ENCODE measurements at places on chromosomes 6 and 20.

DNA sequence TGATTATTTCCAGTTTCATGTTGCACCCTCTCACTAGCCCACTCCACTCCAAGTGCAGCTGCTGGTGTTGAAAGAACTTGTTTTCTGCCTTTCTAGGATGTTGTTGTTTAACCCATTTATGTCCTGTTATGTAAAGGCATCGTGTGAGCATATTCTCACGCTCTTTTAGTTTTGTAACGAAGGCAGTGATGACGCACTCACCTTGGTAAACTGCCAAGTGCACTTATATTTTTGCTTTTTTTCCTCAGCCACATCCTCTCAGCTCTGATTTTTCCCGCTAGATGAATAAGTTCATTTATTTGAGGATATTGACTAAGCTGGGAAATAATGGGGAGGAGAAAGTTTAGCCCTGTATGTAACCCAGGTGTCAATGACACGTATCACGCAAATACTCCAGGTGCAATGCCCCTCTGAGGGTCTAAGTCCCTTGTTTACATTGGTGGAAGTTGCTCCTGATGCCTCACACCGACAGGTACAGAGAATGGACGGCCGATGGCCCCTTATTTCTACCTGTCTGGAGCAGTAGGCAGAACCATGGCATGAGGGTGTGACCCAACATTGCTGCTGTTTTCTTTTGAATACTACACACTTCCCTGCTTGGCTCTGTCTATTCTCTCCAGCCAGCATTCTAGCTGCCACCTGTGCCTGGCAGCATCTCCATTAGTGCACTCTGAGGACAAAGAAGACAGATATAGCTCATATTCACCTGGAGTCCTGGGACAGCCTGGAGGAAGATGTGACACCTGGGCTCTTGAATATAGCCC lies 132.7 kb upstream of the SLC24A3 start:
- no peak for DNase-seq

DNA sequence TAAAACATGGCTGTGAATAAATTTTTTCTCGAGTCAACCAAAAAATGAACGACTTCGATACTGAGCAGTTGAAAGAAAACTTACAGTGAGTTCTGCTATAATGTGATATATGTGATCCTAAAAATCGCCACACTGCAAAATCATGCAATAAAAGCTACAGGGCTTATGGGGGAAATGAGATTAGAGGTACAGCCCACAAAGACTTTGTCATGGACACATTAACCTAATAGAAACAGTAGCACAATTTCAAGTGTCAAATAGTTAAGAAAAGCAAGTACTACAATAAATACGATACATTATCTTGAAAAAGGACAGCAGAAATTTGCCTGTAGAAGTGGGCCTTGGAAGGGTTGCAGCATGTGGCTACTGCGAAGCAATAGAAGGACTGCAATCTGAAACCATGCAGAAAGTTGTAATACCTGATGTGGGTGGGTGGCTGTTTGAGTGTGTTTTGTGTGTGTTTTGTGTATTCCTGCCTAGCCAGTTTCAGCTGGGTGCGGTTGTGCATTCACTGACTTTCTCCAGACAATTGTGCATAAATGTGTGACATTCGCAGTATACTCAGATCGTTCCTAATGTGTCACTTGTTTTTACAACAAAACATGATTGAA lies 79.1 kb downstream of the RPP40 start:
- no peak for DNase-seq

- no peak for DNase-seq
Observed at GRCh38 chr6:87155842-87156815, 764 bp downstream of the ZNF292 start.

DNA sequence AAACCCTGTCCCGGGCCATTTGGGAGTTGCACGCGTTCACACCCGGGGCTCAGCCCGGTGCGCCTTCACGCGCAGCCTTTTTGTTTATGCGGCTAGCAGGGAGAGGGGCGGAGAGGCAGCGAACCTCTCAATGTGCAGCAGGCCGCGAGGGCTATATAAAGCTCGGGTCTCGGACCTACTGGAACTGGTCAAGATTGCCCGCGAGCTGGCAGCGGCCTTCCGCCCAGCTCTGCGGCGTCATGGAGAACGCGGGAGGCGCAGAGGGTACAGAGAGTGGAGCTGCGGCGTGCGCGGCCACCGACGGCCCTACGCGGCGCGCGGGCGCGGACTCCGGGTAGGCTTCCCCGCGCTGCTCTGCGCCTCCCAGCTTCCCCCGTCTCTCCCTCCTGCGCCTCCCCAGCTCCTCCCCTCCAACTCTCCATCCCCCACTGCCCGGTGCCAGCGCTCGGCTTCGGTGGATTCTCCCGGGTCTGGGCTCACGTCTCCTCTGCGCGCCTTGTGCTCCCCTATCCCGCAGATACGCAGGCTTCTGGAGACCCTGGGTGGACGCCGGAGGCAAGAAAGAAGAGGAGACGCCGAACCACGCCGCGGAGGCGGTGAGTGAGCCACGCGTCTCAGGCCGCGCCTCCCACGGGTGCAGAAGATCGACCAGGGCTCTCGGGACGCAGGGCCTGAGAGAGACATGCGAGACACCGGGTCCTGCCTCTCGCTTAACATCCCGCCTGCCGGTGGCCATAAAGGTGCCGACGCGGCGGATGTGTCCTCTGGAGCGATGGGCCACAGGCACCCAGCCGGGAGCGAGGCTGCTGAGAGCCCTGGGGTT lies at the start of gene RIPPLY2:
TSS of gene RIPPLY2 (plus strand) at position 183 of the 823 bp plus-strand sequence. CDS start at position 240, 57 bp downstream.
- DNase-seq = no peak

DNA sequence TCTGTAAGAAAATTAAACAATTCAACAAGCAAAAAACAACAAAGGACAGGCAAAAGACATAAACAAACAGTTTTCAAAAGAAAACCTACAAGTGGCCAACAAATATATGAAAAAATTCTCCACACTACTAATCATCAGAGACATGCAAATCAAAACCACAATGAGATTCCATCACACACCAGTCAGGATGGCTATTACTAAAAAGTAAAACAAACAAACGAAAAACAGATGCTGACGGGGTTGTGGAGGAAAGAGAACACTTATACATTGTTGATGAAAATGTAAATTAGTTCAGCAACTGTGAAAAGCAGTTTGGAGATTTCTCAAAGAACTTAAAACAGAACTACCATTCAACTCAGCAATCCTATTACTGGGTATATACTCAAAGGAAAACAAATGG lies 537.6 kb downstream of the HDGFL1 start:
- DNase-seq = no peak

- no peak for DNase-seq
Observed at GRCh38 chr6:73675466-73676098, 20.4 kb upstream of the CD109 start.

GRCh38 chr20:51128198-51128597 lies 105.3 kb upstream of the KCNG1 start:
- no peak for DNase-seq

GRCh38 chr20:54123587-54124180 lies 50.1 kb downstream of the CYP24A1 start:
- DNase-seq = peak; percentile 25

- DNase-seq = no peak
Observed at GRCh38 chr6:142014515-142014914, 118.2 kb upstream of the GJE1 start.

DNA sequence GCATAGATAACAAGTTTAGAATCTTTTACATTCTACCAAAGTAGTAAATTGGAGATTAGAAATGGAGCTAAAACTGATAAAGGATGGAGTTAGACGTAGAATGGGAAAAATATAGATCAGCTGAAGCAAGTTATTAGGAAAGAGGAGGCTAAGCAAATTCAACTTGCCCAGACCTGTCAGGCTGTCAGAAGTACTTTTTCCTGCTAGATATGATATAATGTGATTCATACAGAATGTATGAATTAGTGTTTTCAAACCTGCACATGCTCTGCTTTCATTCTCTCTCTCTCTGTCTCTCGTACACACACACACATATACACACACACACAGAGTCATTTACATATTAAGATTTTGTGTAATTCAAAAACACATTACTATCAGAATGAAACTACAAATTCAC lies 133.2 kb upstream of the HDGFL1 start:
- no peak for DNase-seq

DNA sequence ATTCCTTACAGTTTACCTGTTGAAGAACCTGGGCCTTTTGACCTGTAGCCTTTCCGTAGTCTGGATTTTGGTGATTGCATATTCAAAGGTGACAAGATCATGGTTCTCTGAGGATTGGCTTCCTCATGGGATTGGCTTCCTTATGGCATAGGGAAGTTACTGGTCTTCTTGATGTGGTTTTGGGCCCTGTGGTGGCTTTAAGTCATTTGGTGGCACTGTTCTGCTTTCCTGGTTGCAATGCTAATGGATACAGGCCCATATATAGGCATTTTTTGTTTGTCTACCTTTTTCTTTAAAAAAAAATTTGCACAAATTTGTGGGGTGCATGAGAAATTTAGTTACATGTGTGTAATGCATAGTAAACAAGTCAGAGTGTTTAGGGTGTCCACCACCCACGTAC lies 185.7 kb downstream of the CDKAL1 start:
- DNase-seq = no peak

DNA sequence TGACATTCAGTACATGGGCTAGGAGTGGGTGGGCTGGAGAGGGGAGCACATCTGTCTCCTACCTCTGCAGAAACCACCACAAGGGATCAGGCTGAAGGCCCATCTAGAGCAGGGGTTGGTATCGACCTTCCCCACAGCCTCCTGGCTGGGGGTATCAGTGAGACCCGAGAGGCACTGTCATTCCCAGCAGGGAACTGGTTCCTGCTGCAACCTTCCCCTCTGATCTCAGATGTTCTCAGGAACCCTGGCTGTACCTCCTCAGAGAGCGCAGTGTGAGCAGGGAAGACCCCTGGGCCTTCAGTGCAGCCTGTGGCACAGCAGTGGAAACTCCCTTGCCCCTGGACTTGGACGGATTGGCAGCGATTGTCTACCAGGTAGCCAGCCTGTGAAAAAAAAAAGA lies 7.8 kb downstream of the IP6K3 start:
- DNase-seq = no peak

DNA sequence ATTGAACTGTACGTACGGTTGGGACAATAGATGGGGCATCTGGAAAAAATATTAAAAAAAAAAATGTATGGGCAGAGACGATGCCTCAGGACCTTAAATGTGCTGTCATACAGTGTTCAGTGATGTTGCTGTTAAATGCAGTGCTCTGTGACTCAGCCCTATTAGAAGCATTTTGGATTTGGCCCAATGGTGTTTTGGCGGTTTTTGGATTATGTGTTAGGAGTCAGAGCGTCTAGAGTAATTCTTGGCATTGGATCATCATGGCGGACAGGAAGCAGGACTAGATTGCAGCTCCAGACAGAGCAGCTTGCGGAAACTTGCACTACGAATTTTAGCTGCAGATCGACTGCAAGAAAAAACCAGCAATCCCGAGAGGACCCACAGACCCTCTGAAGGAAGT lies 280.0 kb downstream of the SOX4 start:
- no peak for DNase-seq

- DNase-seq = no peak
Observed at GRCh38 chr6:109186012-109186411, 90.7 kb downstream of the CEP57L1 start.

DNA sequence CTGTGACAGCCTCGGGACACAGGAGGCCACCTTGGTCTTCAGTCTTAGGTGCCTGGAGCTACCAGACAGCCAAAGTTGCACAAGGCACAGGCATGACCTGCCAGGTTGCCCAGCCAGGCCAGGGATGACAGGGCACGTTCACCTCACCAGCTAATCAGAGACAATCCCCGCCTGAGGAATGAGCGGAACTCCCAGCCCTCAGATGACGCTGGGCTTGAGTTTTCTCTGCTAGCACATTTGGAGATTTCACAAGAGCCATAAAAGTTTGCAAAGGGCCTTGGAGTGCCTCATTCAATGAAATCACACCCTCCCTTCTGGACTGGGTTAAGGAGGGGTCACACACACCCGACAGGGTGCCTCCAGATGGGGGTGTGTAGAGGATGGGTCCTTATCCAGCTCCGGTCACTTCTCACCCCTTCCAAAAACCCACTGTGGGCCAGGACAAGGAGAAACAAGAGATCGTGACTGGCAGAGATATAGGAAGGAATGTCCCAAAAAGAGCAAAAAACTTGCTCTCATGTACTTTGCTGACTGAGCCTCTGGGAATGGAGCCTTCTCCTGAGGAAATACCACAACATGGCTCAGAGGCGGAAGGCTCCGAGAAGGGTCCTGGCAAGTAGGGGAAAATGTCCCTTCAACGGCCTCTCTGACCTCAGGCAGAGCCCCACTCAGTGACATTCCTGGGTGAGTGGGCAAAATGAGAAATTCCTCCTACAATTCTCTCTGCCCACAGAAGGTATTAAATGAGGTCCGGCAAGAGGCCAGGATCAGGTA lies 121.6 kb downstream of the ISM1 start:
- no peak for DNase-seq

DNA sequence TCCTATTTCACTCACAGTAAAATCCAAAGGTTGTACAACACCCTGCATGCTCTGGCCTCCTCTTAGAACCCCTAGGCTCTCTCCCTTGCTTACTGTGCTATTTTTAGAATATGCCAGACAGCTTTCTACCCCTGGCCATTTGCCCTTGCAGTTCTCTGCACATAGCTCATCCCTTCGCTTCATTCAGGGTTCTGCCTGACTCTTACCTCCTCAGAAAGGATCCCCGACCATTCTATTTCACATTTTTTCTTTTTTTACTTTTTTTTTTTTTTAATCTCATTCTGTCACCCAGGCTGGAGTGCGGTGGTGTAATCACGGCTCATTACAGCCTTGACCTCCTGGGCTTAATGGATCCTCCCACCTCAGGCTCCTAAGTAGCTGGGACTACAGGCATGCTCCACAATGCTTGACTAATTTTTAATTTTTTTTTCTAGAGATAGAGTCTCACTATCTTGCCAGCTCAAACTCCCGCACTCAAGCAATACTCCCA lies 33.6 kb downstream of the COMMD7 start:
- no peak for DNase-seq

DNA sequence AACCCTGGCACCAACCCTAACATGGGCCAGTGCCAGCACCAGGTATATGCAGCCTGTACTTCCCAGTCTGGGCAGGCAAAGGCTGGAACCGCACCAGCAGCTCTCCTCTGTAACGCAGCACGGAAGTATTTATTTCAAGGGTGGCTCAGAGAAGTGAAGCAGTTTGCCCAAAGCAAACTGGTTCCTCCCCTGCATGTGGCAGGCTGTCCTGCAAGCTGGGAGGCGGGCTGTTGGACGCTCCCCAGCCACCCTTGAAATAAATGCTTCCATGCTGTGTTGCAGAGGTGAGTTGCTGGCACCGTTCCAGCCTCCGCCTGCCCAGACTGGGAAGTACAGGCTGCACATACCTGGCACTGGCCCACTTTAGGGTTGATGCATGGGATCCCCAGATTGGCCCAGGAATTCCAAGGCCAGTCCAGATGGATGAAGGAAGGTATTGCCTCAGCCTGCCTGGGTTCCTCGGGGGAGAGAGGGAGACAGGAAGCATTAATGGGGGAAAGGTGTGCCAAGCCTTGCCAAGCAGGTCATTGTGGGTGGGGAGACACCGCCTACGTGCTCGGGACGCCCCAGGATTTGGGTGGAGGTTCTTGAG lies 49.8 kb downstream of the PPARD start:
- no peak for DNase-seq

DNA sequence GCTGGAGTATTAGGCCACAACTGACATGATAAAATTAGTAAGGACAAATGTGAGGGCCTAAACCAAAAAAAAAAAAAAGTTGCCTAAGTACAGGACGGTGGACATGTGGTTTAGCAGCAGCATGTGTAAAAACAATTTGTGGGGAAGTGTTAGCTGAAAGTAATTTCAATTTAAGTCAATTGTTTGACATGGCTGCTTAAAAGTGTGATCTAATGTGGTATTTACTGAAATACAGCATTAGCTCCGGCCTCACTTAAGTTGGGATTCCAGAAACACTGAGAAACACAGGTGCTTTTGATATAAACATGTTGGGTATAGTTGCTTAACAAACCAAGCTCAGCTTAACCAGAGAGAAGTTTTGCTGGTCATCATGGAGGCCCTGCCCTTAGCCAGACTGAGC lies 119.7 kb downstream of the FYN start:
- no peak for DNase-seq

GRCh38 chr6:132122871-132123270 lies 171.7 kb upstream of the CCN2 start:
- no peak for DNase-seq

Data from NT2/D1 (cell line).